ENCODE measurements at places on chromosomes 12 and 14. TPM values are rescaled to one million over a fixed set of nuclear protein-coding genes. Genes with fewer than 3 reads are reported as not detected.
A peak's percentile ranks its signal among the peaks of the same experiment; 100 is the strongest.

The NEK9 gene
- polyA plus RNA-seq, result 85.1 TPM

The SPIC gene
- polyA plus RNA-seq, result not detected

The CMKLR1 gene
- polyA plus RNA-seq, result 6.2 TPM

The MYRFL gene
- 0.28 TPM for polyA plus RNA-seq

The NPAS3 gene
- 3.5 TPM for polyA plus RNA-seq

The PKP2 gene
- polyA plus RNA-seq, result 6.0 TPM

The MYH6 gene
- 2.1 TPM for polyA plus RNA-seq

The RD3L gene
- not detected for polyA plus RNA-seq

The GPR162 gene
- polyA plus RNA-seq, result 17.7 TPM

The TMED10 gene
- 132 TPM for polyA plus RNA-seq

The FAM181A gene
- not detected for polyA plus RNA-seq

- no peak for DNase-seq
Measured at GRCh38 chr14:64069634-64070359, 217.0 kb downstream of the SYNE2 start.

DNA sequence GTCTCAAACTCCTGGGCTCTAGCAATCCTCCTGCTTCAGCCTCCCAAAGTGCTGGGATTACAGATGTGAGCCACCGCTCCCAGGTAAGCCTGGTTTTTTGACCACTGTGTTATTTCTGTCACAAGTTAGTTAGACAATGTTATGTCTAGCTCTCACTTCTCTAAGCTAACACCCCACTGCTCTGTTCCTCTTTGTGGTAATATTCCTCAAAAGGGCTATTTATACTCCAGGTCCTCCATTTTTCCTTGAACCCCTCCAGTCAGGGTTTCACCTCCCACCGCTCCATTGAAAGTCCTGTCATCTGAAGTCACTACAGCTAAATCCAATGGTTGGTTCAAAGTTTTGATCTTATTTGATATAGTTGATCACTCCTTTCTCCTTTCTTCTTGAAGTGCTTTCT lies 5.1 kb downstream of the IRAK3 start:
- no peak for DNase-seq

GRCh38 chr12:4943938-4944284 lies 34.2 kb downstream of the KCNA1 start:
- no peak for DNase-seq

DNA sequence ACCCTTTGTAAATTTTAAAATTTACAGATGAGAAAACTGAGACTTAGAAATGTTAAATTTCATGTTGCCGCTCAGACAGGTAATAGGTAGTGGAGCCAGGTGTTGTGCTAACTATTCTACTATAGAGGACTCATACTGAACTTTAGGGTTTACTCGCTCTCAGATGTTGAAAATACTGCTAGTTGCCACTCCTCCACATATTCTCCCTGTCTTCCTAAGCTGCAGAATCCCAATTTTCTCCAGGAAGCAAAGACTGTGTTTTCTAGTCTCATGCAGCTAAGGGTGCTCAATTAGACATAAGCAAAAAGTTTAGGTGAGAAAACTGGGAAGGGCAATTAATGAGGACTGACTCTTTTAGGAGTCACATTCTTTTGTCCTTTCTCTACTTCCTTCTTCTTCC lies 612.3 kb downstream of the KCNH5 start:
- no peak for DNase-seq

GRCh38 chr14:31206536-31207286 lies 882 bp downstream of the HECTD1 start:
- peak; percentile 52 for DNase-seq

GRCh38 chr14:75522224-75522982 lies at the start of gene BATF:
Gene BATF (plus strand): TSS chr14:75522469. CDS start chr14:75522683, 214 bp downstream.
- DNase-seq, result no peak

DNA sequence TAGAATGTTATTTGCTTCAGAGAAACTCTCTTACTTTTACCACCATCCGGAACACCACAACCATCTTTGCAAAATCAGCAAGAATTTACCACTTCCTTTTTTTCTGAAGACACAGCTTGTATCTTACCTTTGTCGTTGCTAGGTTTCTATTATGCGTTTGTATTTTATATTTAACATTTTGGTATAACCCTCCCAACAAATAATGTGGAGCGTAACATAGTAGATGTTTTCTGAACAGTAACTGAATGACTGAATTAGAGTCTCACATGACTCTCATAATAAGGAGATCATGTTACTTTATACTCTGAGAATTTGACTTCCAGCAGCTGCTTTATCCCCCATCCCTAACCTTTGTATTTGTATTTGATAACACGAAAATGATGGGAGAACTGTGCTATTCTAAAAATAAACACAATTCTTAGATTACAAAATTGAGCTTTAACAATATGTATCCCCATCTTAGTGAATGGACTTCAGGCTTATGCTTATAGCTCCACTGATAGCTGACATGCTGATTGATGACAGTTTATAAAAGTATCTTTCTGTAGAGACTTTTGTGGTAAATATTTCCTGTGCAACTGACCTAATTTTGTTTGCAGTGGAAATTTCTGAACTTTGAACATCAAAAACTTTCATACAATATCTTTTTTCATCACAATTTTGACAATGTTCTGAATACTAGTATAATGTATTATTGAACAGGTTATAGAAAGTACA lies 7.9 kb upstream of the KLRB1 start:
- no peak for DNase-seq

DNA sequence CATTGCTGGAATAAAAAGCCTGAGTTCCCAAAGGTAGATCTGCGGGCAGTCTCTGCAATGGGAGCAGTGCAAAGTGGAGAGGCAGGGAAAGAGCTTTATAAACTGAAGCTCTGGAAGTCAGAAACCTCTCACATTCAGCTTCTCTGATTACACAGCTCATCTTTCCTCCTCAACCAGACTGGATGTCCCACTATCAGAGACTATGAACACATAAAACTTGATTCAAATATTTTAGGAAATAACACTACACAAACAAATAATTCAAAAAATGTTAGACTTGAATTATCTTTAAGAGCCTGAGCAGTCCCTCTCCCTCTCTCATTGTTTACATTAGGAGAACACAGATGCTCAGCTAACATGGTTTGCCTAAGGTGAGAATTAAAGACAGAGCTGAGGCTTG lies 72.9 kb downstream of the DENND5B start:
- DNase-seq, result no peak

DNA sequence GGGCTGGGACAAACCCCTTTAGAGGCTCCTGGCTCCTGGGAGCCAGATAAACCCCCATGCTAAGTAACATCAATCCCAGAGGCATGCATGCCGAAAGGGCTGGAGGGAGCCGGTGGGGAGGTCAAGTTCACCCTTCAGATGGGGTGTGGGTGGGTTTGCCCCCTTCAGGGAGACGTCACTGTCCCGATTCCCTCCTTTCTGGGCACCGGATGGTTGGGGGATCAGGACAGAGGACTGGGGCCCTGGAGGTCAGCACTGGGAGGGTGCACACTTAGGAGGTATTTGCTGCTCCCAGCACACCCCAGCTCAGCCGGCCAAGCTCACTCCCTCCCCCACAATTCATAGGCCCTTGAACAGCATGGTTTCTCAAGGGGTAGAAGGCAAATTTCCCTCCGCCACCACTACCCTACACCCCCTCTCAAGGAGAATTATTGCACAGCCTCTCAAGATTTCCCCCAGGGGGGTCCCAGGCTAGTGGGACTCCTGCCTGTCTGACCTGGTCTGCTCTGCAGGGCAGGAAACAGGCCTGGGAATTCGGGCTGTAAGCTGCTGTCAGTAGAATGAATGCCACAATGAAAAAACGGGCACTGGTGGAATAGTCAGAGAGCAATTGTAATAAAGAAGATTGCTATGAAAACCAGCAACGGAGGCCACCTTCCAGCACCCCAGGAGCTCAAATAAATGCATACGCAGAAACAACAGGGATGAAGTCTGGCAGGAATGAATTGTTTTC lies 63.5 kb downstream of the GALNT16 start:
- DNase-seq, result no peak

DNA sequence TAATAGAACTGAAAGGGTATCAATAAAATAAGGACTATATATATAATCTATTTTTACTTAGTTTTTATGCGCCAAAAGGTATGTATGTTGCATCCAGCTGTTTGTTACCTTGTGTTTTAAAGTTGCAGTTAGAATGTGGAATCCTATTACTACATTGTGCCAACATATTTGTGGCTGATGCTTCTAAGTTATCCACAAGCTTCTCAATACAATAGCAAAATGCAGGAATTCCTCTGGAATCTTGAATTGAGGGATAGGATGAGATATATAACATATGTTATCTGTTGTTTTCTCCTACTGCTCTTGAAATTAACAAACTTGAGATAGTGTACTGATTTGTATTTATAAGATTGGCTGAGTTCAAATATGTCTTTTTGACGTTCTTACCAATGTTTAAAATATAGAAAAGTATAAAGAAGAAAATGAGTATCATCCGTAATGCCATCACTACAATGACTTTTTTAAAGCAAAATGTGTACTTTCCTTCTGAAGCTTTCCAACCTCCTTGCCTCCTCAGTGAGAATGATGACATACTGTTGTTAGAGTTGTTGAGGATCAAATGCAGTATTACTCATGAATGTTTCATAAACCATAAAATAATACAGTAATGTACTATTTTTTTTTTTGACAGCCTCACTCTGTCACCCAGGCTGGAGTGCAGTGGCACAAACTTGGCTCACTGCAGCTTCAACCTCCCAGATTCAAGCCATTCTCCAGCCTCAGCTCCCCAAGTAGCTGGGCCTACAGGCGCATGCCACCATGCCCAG lies 6.6 kb downstream of the RAP1B start:
- no peak for DNase-seq

- DNase-seq, result peak; percentile 48
Measured at GRCh38 chr14:34098045-34098984, 147.4 kb upstream of the EGLN3 start.

DNA sequence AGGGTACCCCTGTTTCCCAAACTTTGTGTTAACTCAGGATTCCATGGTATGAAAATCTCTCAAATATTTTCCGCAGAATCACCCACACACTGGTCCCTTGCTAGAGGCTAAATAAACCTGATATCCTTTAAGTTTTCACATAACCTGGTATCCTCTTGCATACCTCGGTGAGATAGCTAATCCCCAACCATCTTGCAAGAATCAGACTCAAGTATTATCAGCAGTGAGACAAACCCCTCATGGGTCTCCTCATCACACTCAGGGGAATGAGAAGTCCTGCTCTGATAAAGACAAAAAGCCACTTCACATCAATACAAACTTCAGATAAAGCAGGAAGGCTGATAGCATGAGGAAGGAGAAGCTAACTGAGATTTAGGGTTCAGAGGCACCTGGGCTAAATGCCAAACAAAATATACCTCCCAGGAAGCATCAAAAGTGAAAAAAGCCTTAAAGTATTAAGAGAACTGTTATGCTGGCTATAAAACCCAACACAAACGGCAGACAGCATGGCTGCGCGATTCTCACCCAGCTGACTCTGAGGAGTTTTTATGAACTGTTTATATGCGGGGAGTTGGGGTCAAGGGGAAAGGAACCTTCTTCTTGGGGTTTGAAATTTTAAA lies 96.5 kb downstream of the FOXN3 start:
- DNase-seq, result no peak

DNA sequence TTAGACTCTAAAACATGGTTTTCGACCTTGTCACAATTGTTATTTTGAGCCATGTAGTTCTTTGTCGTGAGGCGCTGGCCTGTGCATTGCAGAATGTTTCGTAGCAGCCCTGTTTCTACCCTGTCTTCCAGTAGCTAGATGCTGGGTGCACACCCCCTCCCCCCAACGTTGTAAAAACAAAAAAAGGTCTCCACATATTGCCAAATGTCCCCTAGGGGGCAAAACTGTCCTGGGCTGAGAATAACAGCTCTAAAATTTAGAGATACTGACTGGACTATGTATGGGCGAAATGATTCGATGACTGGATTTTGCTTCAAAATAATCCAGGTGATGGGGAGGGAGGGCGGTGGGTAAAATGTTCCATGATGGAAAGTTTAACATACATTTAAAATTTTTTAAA lies 126.1 kb upstream of the FUT8 start:
- no peak for DNase-seq

DNA sequence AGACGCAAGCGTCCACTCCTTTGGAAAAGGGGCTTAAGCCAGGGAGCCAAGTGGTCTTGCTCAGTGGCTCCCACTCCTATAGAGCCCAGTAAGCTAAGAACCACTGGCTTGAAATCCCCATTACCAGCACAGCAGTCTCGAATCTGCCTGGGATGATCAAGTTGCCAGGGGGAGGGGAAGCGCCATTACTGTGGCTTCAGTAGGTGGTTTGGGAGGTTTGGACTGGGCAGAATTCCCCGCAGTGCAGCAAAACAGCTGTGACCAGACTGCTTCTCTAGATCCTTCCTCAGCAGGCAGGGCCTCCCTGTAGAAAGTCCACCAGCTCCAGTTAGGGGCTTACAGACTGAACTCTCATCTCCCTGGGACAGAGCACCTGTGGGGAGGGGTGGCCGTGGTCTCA lies 115.4 kb downstream of the TMEM117 start:
- DNase-seq, result no peak

GRCh38 chr14:72519543-72519942 lies 374.4 kb downstream of the DPF3 start:
- DNase-seq, result no peak

DNA sequence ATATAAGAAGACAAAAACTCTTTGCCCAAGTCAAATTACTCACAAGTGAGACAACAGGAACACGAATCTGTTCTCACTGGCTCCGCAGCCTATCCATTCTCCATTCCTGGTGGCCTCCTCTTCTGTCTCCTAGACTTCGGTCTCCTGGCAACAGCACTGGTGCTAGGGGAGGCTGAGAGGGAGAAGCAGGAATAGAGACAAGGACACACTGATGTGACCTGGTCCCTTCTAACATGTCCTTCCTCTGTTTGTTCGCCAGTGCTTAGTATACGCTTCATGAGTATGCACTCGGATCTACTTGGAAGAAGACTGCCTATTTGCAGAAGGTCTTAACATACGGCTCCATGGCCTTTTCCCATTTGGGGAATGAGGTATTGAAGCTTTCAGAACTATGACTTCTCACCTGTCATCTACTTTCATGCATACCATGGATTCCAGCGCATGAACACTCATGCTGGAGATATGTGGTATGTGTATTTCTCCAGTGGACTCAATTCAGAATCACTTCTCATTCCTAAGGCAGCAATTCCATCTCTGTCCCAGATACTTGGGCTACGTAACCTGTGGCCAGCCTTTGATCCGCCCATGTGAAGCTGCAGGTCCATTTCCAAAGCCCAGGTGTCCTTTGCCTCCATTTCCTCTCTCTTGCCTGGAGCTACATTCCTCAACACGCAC lies 33.9 kb downstream of the BHLHE41 start:
- DNase-seq, result no peak

GRCh38 chr14:99380402-99380801 lies 100.3 kb downstream of the SETD3 start:
- DNase-seq, result no peak

DNA sequence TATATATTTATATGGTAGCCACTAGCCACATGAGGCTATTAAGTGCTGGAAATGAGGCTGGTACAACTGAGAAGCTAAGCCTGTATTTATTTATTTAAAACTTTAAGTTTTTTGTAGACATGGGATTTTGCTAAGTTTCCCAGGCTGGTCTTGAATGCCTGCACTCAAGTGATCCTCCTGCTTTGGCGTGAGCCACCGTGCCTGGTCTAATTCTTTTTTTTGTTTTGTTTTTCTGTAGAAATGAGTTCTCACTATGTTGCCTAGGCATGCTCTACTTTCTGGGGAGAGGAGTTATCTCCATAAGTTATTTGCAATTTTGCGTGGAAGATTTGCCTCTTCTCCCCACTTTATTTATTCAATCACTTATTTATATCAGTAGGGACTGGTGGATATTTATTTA lies 4.8 kb upstream of the SNRNP35 start:
- no peak for DNase-seq

GRCh38 chr12:10132850-10133370 lies 2.9 kb upstream of the CLEC7A start:
- no peak for DNase-seq

- no peak for DNase-seq
Measured at GRCh38 chr12:116975779-116976393, 65.1 kb downstream of the FBXW8 start.

GRCh38 chr12:98924-99352 lies 32.4 kb downstream of the IQSEC3 start:
- DNase-seq, result no peak

All from muscle of back (tissue), 13 donors.